Thymus (tissue), 14 donors: ENCODE measurements at places on chromosomes 1 and 21. TPM values are rescaled to one million over a fixed set of nuclear protein-coding genes. Genes with fewer than 3 reads are reported as not detected.

Gene PDZK1
- total RNA-seq, result 0.90 TPM

Gene ALPL
- total RNA-seq, result 0.90 TPM

Gene SPRR2A
- total RNA-seq, result 0.28 TPM

Gene TDRKH
- 11.3 TPM for total RNA-seq

Gene RCSD1
- total RNA-seq, result 95.8 TPM

Gene CAPN9
- 0.19 TPM for total RNA-seq

Gene OR11L1
- total RNA-seq, result not detected

Gene RAB3B
- total RNA-seq, result 0.24 TPM

Gene CBS
- total RNA-seq, result 2.3 TPM

Gene BNIPL
- total RNA-seq, result 0.52 TPM

Gene KCNA2
- total RNA-seq, result 2.5 TPM

Gene KCNQ4
- total RNA-seq, result 0.47 TPM

GRCh38 chr1:164087906-164088453 lies 471.0 kb upstream of the PBX1 start:
- DNase-seq, result no peak
- no peak overlapping the region for H3K27ac ChIP-seq
- no peak overlapping the region for H3K4me3 ChIP-seq
- no peaks in the 10 kb centered on the region for H3K4me1 ChIP-seq

GRCh38 chr1:245345191-245345884 lies 190.6 kb downstream of the KIF26B start:
- DNase-seq, result no peak
- no peak overlapping the region for H3K4me3 ChIP-seq
- H3K27me3 ChIP-seq, result no peaks in the 10 kb centered on the region
- no peaks in the 10 kb centered on the region for H3K36me3 ChIP-seq
- no peak overlapping the region for H3K27ac ChIP-seq

GRCh38 chr1:109895720-109896504 lies 14.7 kb upstream of the CSF1 start:
- no peaks in the 10 kb centered on the region for H3K27me3 ChIP-seq
- peaks cover 18% of the 10 kb centered on the region for H3K4me1 ChIP-seq
- no peak overlapping the region for H3K27ac ChIP-seq

DNA sequence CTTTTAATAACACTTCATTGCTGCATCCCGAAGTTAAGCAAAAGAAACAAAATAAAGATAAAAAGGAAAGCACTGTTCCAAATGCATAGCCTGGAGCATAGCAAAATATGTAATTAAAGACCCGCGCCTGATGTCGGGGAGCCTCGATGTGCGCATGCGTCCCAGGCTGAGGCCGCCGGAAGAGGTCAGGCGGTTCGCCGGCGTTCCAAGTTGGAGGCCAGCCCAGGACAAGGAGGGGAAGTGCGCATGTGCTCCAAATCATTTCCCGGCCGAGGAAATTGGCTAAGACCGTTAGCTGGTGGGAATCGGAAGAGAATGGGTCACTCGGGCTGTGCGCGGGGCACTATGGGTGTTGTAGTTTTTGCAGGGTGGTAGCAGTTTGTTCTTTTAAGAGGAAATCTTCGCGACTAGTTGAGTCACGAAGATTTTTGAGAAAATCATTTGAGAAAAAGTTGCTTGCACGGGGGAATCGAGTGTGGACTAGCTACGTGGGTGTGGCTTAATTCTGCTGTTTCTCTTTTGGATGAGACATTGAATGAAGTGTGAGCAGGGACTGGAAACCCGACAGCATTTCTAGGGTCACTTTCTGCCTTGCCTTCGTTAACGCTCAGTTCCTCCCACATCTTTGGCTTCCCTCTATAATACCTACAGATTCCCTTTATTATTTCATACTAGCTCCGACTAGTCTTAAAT lies 31.0 kb upstream of the CD1D start:
- peak; percentile 67 for DNase-seq
- peaks cover 10% of the 10 kb centered on the region for H3K4me1 ChIP-seq
- H3K4me3 ChIP-seq, result peak overlapping the region; percentile 71

- H3K27ac ChIP-seq, result no peak overlapping the region
- peaks cover 44% of the 10 kb centered on the region for H3K4me1 ChIP-seq
- no peak overlapping the region for H3K4me3 ChIP-seq
- no peak for DNase-seq
- H3K36me3 ChIP-seq, result no peaks in the 10 kb centered on the region
Measured at GRCh38 chr1:117661027-117661426, 55.2 kb downstream of the TENT5C start.

DNA sequence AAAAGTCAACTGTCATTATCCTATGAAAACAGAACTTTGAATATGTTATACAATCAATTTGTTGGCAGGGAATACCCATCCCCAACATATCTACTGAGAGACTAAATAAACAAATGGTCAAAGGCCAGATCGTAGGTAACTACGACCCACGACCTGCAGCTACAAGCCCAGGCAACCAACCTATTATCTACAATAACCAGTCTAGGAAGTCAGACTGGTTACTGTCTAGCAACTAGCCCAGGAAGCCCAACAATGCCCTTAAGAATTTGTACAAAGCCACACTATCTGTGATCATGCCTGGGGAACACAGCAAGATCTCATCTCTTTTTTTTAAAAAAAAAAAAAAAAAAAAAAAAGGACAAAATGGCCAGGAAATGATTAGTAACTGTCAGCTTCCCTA lies 58.7 kb downstream of the SMYD3 start:
- H3K27ac ChIP-seq, result no peak overlapping the region
- H3K4me1 ChIP-seq, result no peaks in the 10 kb centered on the region

GRCh38 chr1:176699821-176700220 lies 236.8 kb downstream of the PAPPA2 start:
- DNase-seq, result no peak
- H3K4me3 ChIP-seq, result no peak overlapping the region
- no peak overlapping the region for H3K27ac ChIP-seq
- H3K4me1 ChIP-seq, result no peaks in the 10 kb centered on the region

DNA sequence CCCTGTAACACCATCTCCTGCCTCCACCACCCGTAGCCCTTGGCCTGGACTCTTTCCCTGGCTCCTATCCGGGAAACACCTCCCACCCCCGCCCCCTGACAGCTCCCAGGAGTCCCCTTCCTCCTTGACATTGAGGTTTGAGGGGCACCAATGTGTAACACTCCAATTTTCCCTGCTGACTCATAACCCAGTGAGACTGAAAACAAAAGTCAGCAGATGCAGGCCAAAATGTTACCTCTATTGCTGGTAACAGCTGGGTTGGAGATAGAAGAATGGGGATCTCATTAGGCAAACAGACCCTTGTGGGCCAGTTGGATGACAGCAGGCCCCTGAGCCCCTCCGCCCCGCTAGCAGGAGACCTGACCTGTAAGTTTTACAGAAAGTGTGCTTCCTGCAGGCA lies 237.2 kb downstream of the KAZN start:
- no peak overlapping the region for H3K4me3 ChIP-seq
- H3K36me3 ChIP-seq, result no peaks in the 10 kb centered on the region
- H3K4me1 ChIP-seq, result no peaks in the 10 kb centered on the region
- no peak for DNase-seq

DNA sequence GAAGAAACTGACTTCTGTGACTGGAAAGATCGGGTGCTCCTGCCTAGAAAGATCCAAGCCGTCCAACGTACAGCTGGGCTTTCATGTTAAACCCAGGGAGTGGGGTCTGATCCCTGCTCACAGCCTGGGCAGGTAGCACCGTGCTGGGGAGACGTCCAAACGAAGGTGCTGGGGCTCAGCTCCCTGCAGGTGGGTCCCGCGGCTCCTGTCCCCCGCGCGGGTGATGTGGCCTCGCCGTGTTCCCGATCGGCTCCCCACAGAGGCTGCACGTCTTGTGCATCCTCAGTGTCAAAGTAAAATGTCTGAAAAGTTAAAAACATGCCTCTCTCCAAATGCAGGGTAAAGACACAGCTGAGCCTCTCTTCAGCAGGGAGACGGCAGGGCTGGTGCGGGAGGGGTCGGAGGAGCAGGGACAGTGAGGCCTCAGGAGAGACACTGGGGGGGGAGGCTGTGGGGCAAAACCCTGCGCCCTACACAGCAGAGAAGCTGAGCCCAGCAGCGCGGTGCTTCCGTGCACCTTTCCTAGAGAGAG lies 40.1 kb upstream of the COL6A2 start:
- H3K36me3 ChIP-seq, result no peaks in the 10 kb centered on the region
- no peak overlapping the region for H3K4me3 ChIP-seq
- H3K27ac ChIP-seq, result peak overlapping the region; percentile 57
- no peak for DNase-seq
- peaks cover 41% of the 10 kb centered on the region for H3K4me1 ChIP-seq

GRCh38 chr1:96238426-96238825 lies 483.2 kb upstream of the PTBP2 start:
- no peak overlapping the region for H3K27ac ChIP-seq
- H3K36me3 ChIP-seq, result no peaks in the 10 kb centered on the region
- no peaks in the 10 kb centered on the region for H3K4me1 ChIP-seq
- no peak for DNase-seq
- no peaks in the 10 kb centered on the region for H3K27me3 ChIP-seq

- no peak overlapping the region for H3K4me3 ChIP-seq
- H3K27me3 ChIP-seq, result peaks cover 5% of the 10 kb centered on the region
- no peaks in the 10 kb centered on the region for H3K36me3 ChIP-seq
- no peak for DNase-seq
Measured at GRCh38 chr21:45543371-45543709, 1.1 kb upstream of the SLC19A1 start.

DNA sequence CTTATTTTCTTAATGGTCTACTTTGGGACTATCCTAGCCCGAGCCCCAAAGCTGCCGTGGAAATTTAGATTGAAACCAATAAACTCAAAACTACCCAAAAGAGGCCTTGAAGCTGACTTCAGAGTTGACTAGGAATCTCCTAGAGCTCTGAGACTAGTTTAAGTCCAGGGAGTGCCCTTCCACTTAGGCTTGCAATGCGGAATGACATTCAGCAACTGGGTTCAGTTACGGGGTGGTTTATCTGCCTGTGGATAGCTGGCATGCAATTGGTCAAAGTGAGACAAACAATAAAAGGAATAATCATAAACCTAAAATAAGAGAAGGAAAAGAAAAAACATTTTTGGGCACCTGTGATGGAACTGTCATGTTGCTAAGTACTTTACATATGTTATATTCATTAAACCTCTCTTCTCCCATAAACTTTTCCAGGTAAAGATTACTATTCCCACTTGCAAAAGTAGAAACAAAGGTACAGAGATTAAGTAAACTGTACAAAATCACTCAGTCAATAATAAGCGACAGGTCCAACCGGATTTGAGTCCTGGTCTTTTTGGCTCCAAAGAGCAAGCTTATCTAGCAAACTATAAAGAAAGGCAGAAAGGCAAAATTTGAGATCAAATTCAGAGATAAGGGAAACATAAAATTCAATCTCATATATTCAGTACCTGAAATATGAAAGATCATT lies 56.5 kb downstream of the GPATCH2 start:
- no peak overlapping the region for H3K27ac ChIP-seq
- no peaks in the 10 kb centered on the region for H3K27me3 ChIP-seq
- no peak for DNase-seq
- H3K4me1 ChIP-seq, result no peaks in the 10 kb centered on the region
- no peaks in the 10 kb centered on the region for H3K36me3 ChIP-seq

GRCh38 chr1:216270086-216270773 lies 153.0 kb downstream of the USH2A start:
- H3K4me1 ChIP-seq, result no peaks in the 10 kb centered on the region
- H3K27me3 ChIP-seq, result no peaks in the 10 kb centered on the region
- H3K27ac ChIP-seq, result no peak overlapping the region
- no peak for DNase-seq
- no peaks in the 10 kb centered on the region for H3K36me3 ChIP-seq

GRCh38 chr1:16137890-16138467 lies 17.9 kb downstream of the EPHA2 start:
- no peak overlapping the region for H3K4me3 ChIP-seq
- H3K4me1 ChIP-seq, result peaks cover 15% of the 10 kb centered on the region
- no peaks in the 10 kb centered on the region for H3K27me3 ChIP-seq
- no peaks in the 10 kb centered on the region for H3K36me3 ChIP-seq
- no peak for DNase-seq
- no peak overlapping the region for H3K27ac ChIP-seq

DNA sequence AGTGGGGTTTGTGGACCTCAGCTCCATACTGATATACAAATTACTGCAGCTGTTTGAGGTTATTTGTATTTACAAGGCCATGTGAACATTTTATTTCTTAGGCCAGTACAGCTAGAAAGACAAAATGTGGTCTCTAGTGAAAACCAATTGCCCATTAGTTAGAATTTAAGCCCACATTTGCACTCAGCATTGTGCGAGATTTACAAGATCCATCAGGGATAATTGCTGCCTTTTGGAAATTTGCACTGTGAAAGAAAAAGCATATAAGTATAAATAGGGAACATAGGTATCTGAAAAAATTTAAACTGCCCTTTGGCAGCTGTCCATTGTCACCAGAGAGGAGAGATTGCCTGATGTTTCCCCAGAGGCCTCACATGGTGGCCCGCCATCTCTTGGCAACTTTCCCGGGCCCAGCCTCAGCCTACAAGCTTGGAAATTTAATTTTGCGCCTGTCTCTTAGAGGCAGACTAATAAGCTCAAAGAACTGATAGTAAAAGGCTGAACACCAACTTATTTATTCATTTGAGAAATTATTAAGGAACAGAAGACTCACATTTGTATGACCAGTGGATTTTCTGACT lies 120.7 kb downstream of the MAP3K21 start:
- H3K4me1 ChIP-seq, result no peaks in the 10 kb centered on the region
- no peaks in the 10 kb centered on the region for H3K27me3 ChIP-seq
- no peak for DNase-seq
- H3K36me3 ChIP-seq, result no peaks in the 10 kb centered on the region

DNA sequence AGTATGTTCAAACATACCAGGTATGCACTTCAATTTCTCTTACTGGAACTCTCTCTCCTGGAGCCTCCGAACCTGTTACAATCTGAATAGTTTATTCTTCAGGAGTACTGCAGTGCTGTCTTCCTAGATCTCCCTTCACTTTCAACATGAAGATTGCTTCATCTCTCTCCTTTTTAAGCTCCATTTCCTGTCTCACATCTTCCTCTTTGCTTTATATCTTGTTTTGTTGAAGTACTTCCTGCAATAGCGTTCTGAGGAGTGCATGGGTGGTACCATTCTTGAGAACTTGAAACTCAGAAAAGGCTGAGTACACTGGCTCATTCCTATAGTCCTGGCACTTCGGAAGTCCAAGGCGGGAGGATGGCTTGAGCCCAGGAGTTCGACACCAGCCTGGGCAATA lies 15.7 kb upstream of the C1orf146 start:
- H3K27ac ChIP-seq, result no peak overlapping the region
- no peak overlapping the region for H3K4me3 ChIP-seq
- no peaks in the 10 kb centered on the region for H3K27me3 ChIP-seq
- no peaks in the 10 kb centered on the region for H3K4me1 ChIP-seq

- H3K4me3 ChIP-seq, result no peak overlapping the region
- H3K36me3 ChIP-seq, result no peaks in the 10 kb centered on the region
- no peak overlapping the region for H3K27ac ChIP-seq
- no peaks in the 10 kb centered on the region for H3K27me3 ChIP-seq
- H3K4me1 ChIP-seq, result no peaks in the 10 kb centered on the region
Measured at GRCh38 chr1:99594205-99594604, 51.7 kb upstream of the PALMD start.

GRCh38 chr1:58926152-58926551 lies 142.3 kb upstream of the JUN start:
- no peak for DNase-seq
- no peak overlapping the region for H3K4me3 ChIP-seq
- no peak overlapping the region for H3K27ac ChIP-seq
- H3K27me3 ChIP-seq, result no peaks in the 10 kb centered on the region
- peaks cover 8% of the 10 kb centered on the region for H3K4me1 ChIP-seq
- H3K36me3 ChIP-seq, result no peaks in the 10 kb centered on the region
